ENCODE measurements at places on chromosomes 6 and 20.

- DNase-seq, result no peak
Observed at GRCh38 chr6:43207286-43207685, 22.0 kb downstream of the DNPH1 start.

DNA sequence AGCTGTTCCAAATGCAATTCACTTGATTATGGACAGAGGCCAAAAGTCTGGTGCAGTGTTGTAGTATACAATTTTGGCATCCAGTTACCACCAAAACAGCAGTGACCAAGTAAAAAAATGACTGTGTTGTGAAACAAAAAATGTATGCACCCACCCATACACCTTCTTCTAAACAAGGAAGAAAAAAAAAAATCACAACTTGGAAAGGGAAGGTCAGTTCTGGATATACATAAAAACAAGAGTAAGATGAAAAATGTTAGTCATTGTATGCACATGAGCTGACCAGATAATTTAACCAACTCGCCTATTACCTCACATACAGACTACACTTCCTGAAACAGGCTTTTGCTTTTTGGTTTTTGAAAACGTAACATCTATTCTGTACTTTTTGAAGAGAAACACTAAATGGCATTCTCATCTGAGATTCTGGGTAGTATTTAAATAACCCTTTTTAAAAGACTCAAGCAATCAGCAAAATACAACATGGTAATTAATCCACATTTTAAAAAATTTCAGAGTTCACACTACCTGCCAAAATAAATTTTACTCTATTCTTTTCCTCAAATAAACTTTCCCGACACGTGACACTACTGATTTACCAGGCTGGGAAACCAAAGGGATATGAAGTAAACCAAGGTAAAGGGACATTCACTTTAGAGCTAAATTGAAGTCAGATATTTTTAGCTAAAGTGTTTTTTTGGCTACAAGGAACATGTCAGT, 141.6 kb upstream of the SHLD1 start:
- no peak for DNase-seq

- peak; percentile 44 for DNase-seq
Observed at GRCh38 chr6:158476389-158476788, 83.5 kb upstream of the TMEM181 start.

GRCh38 chr20:35398660-35399144, 13.1 kb downstream of the UQCC1 start:
- DNase-seq, result no peak

- DNase-seq, result peak; percentile 29
Observed at GRCh38 chr20:25987073-25987927, 290.6 kb upstream of the ZNF337 start.

DNA sequence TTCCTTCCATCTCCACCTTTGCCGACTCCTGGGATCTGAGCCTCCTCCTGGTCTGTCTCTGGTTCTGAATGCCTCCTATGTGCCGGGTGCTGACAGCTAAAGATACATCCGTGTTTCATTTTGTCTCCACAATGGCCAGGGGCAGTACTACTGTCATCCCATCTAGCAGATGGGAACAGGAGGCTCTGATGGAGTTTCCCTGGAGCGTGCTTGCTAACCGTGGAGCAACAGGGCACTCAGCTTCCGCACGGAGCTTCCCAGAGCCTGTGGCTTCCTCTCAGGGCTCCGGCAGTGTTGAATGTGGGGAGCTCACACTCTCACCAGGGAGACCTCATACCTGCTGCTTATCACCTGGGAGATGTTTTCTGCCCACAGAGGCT, 11.9 kb upstream of the NPBWR2 start:
- DNase-seq, result no peak

DNA sequence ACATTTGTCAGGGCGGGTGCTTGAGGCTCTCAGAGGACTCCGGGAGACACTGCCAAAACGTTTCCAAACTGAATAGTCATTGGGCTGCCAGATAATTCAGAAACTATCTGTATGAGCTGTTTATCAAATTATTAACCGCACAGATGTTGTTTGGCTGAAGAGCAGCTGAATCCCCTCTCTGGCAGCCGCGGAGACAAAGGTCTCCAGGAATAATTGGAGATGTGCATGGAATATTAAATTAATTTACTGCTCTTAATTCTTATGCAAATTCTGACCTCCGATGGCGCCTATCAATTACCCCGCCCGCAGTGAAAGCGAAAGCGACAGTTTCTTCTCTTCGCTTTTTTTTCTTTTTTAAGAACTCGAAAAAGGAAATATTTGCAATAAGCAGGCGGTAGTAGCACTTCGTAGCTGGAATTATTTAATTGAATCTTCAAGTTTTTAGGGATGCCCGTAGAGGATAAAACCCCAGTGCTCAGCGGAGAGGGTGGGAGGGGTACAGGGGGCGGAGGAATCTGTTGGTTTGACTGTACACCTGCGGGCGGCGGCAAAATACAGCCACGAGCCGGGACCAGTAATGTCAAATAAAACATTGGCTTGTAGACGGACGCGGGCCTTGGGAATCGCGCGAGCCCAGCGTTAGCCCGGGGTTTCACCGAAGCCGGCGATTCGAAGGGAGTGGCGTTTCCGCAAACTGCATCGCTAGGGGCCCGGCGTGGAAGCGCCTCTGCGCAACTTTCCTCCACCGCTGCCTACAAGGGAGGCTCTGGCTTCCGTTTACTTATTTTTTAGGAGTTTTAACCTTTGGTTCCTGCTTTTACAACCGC, 6.2 kb downstream of the LINC00237 start:
- peak; percentile 94 for DNase-seq

DNA sequence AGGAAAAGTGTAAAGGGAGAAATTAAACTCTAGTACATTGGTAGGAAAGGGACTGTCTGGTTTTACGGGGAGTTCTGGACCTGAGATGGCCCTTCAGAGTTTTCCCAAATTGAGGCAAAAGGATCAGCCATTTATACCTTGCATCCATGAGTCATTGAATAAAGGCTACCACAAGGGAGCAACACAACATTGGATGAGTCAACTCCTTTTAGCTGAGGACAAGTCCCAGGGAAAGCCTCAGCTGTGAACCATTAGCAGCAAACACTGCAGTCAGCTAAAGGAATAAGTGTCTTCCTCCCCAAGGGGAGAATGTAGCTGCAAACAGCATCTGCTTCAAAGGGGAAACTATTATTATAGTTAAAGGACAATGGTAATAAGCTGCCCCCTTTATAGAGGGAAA, 468.7 kb upstream of the ID4 start:
- DNase-seq, result no peak

DNA sequence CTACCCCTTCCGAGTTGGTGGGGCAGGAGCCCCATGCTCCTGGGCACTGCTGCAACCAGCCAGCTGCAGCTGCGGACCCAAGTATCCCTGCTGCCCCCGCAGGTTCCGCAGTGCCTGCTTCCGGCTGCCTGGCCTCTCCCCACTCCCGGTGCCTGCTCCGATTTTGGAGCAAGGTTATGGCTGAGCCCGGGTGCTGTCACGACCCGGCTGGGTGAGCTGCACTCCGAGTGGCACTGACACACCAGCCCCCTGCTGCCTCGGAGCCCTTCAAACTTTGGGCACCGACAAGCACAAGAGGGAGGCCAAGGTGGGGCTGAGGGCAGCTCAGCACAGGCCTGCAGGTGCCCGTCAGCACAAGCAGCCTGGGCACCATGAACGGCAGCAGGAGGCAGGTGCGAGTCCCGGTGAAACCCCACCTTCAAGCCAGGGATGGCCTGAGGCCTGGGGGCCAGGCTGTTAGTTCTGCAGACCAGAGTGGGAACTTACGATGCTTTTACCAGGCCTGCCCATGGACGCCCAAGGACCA, 25.9 kb upstream of the HACE1 start:
- no peak for DNase-seq

GRCh38 chr20:48128436-48128835, 343.2 kb upstream of the SULF2 start:
- no peak for DNase-seq

GRCh38 chr20:57586943-57587277, 26.0 kb downstream of the PCK1 start:
- no peak for DNase-seq

GRCh38 chr6:25542984-25543910, 108.8 kb upstream of the SCGN start:
- no peak for DNase-seq

DNA sequence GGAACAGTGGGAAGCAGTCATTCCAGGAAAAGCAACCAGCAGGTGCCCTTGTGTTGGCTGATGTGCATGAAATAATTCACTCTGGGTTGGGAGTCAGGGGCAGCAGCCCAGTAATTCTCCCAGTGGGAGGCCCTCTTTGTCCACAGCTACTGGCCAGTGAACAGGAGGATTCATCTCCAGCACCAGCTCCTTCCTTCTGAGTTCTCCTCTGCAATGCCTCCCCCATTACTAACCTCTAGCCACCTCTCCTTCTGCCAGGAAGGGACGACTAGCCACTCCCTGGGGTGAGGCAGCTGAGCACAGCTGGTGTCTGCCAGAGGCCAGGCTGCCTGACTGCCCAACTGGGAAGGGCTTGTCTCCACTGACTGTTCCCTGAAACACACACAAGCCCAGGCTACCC, 12.5 kb upstream of the R3HDML start:
- DNase-seq, result peak; percentile 60

DNA sequence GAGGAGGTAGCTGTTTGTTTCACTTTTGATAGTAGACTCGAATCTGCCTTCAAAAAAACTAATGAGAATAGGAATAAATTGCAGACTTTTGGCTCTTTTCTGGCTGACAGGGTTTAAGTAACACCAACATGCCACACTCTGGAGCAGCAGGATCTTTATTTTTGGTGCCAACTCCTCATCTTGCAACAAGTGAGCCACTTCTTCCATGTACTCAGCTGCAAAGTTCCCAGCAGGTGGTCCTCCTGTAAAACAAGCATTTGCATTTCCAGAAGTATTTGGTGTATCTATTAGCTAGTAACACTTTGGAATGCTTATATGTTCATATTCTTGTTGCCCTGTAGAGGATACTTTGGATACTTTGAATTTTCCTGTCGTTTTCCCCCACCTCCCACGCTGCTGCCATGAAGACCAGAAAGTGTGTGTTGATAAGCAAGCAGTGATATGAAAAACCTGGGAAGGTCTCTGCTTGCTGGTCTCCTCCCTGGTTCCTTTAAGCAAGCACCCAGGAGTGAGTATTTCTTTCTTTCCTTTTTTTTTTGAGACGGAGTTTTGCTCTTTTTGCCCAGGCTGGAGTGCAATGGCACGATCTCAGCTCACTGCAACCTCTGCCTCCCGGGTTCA, 1.0 kb downstream of the ARMH2 start:
- no peak for DNase-seq

GRCh38 chr6:118933855-118934460, 1.0 kb downstream of the MCM9 start:
- DNase-seq, result no peak

- DNase-seq, result peak; percentile 29
Observed at GRCh38 chr6:135710042-135710441, 141.5 kb upstream of the PDE7B start.

- DNase-seq, result peak; percentile 80
Observed at GRCh38 chr6:40425192-40425919, 161.8 kb downstream of the LRFN2 start.

- no peak for DNase-seq
Observed at GRCh38 chr20:35560541-35560940, 18.7 kb downstream of the ERGIC3 start.

- DNase-seq, result no peak
Observed at GRCh38 chr6:44305200-44305725, 7.9 kb downstream of the AARS2 start.

GRCh38 chr6:73983367-73983766, 287.4 kb downstream of the CD109 start:
- no peak for DNase-seq

GRCh38 chr6:13517116-13517515, 29.7 kb upstream of the GFOD1 start:
- DNase-seq, result no peak

DNA sequence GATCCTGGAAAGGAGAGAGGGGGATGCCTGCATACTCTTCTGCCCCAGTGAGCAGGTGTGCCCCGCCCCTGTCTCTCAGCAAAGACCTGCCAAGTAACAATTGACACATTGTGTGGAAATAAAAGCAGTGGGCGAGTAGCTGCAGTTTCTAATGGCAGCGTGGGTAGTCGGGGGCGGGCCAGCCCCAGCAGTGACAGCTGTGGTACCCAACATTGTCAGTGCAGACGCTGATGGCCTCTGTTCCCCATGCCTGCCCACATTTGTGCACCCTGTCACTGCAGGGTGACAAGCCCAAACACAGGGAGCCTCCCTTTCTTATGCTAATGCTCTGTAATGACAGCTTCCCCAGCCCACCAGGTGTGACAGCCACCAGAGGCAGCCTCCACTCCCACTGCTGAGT, 491.7 kb downstream of the DHX35 start:
- DNase-seq, result no peak

GRCh38 chr6:21085643-21086042, 507.9 kb upstream of the SOX4 start:
- no peak for DNase-seq

- peak; percentile 13 for DNase-seq
Observed at GRCh38 chr6:97626671-97627441, 343.8 kb upstream of the MMS22L start.

GRCh38 chr6:15400572-15401004, 154.7 kb downstream of the JARID2 start:
- DNase-seq, result peak; percentile 31

DNA sequence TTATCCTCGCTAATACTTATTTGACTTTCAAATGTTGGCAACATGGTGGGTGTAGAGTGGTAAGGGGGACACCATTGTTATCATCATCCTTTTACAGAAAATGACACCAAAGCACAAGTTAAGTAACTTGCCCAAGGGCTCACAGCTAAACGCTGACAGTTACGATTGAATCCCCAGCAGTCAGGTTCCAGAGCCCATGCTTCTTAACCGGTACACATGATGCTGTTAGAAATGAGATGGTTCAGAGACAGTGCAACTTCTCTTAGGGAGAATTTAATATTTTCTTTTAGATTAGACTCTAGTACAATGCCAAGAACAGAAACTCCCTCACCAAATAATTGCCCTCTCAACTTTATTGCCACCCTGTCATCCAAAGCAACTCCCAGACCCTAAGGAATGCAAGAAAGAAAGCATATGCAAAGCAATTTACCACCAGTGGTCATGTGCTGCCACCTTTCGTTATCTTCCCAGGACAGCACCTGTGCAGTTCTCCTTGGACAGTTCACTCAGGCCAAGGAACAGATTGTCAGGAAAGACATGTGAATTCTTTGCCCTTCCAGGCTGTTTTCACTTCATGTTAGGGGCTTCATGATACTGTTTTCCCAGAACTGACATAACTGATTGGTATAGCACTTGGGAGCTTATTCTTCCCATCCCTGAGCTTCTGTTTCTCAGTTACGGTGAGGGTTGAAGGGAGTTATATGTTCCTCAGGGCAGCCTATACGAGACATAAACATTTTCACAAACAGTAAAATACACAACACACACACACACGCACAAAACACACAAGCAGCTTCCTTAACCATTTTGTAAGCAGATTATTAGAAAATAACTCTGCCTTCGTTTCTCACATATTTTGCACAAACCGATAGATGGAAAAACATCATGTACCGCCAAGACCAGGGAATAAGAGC, 5.1 kb downstream of the HLA-DMA start:
- peak; percentile 32 for DNase-seq

All from COR-L47 (cell line).